NCI-H1105 (cell line): ENCODE measurements at places on chromosomes 12 and 14.

DNA sequence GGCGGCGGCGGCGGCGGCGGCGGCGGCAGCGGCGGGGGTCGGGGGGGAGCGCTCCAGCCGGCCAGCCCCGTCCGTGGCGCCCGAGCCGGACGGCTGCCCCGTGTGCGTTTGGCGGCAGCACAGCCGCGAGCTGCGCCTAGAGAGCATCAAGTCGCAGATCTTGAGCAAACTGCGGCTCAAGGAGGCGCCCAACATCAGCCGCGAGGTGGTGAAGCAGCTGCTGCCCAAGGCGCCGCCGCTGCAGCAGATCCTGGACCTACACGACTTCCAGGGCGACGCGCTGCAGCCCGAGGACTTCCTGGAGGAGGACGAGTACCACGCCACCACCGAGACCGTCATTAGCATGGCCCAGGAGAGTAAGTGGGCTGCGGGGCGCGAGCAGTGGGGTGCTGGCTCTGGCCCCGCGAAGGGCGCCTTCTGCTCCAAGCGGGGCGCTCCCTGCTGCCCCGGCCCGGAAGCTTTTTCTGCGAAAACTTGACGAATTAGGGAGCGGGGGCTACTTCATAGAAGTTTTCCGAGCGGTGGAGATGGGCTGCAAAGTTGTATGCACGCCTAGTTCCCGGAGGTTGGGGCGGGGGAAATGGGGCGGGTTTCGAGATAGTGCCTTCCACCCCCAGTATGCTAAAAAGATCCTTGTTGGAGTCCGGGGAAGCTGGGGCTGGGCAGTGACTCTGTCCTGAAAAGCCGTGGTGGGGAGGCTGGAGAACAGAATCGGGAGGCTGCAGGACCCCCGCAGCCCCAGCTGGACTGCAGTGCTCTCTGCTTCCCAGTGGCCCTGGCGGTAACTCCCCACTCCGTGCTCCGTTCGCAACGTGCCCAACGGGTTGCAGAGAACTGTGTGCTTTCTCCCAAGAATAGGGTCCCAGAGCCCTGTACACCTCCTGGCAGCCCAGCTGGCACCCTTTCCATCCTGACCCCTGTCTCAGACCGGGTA, 751 bp downstream of the GDF11 start:
- no peak for DNase-seq

GRCh38 chr12:110917961-110918360, 2.4 kb downstream of the MYL2 start:
- no peak for DNase-seq

GRCh38 chr12:52005903-52006703, 643 bp upstream of the TAMALIN start:
- DNase-seq, result no peak

DNA sequence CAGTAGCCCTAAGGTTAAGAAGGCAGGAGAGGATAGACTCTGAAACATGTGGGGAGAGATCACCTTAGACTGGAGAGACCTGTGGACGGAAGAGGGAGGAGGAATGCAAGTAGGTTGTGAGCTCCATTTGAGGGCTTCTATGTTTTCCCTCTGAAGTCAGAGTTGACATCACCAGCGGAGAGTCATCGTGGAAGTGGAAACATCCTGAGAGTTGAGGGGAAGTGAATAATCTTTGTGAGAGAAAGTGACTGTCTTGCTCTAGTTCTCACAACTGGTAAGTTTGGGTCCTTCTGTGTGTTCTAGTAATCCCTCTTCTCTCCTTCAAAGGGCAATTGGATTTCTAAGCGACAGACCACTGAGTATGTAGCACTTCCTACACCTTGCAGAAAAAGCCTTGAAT, 103.6 kb upstream of the CCND2 start:
- DNase-seq, result no peak

GRCh38 chr12:55818140-55818728, 393 bp downstream of the ORMDL2 start:
- no peak for DNase-seq

DNA sequence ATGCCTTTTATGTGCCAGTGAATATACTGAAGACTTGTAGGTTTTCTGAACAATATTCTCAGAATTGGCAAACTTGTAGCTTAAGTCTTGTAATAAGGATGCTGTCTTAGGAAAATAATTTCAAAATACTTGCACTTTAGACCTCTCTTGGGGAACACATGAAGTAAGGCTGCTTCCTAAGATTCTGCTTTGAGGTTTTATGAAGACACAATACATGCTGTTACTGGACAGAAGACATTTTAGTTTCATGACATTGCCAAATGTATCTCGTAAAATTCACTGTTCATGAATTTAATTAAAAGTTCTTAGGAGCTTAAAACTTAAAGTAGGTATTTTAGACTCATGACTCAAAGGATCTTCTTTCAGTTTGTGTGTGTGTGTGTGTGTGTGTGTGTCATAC, 80.7 kb downstream of the RAD51B start:
- no peak for DNase-seq
